ENCODE measurements at places on chromosomes 6 and 20.

GRCh38 chr6:29925727-29926412 is 16.5 kb upstream of the HLA-A start:
- no peak for DNase-seq

DNA sequence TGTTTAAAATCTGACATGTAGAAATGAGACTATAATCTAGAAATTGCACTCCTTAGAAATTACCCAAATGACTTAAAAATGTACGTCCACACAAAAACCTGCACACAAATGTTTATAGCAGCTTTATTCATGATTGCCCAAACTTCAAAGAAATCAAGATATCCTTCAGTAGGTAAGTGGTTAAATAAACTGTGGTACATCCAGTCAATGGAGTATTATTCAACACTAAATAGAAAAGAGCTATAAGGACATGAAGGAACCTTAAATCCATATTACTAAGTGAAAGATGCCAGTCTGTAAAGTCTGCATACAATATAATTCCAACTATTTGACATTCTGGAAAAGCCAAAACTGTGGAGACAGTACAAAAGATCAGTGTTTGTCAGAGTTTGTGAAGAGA is 513.4 kb downstream of the PKHD1 start:
- DNase-seq = no peak

DNA sequence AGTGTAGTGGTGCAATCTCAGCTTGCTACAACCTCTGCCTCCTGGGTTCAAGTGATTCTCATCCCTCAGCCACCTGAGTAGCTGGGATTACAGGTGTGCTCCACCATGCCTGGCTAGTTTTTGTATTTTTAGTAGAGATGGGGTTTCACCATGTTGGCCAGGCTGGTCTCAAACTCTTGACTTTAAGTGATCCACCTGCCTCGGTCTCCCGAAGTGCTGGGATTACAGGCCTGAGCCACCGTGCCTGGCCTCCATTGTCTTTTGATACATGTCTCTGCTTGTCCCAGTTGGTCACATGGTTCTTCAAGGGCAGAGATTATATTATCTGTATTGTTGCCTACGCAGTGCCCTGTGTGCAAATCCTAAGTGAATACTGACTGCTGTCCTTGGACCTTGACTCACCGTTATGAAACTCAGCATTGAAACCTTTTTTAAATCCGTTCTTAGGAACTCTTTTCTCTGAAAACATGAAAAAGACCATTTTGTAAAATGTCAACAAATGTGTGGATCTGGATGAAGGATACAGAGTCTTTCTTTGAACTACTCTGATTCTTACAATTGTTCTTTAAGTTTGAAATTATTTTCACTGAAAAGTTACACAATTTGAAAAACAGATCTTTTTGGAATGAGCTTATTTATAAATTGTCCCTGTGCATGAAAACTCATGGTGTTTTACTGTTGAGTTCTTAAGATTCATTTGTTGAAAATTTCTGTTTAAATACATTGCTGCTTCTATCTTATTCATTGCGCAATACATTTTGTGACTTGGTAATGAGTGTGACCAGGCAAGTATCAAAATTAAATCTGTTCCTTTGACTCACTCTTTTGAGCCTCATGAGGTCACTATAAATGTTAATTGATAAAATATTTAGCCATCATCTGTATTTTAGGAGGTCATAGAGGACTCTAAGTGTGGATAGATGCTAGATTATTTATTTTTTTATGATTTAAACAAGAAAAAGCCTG is 293.5 kb downstream of the UTRN start:
- DNase-seq = no peak

DNA sequence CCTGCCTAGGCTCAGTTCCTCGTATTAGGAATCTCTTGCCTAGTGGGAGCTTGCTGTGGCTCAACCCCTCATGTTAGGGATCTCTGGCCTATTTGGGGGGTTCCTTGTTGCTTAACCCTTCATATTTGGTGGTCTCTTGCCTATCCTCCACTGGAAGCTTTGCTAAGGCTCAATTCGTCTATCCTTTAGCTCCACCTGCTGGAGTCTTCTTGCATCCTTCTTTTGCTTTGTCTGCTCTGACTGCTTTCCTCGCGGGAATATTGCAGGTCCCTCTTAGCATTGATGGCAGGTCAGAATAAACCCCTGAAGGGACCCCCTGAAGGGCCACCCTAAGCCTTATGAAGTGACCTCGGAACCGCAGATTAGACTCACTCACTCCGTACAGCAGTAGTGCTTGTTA is 203.0 kb upstream of the TBX18 start:
- DNase-seq = no peak

DNA sequence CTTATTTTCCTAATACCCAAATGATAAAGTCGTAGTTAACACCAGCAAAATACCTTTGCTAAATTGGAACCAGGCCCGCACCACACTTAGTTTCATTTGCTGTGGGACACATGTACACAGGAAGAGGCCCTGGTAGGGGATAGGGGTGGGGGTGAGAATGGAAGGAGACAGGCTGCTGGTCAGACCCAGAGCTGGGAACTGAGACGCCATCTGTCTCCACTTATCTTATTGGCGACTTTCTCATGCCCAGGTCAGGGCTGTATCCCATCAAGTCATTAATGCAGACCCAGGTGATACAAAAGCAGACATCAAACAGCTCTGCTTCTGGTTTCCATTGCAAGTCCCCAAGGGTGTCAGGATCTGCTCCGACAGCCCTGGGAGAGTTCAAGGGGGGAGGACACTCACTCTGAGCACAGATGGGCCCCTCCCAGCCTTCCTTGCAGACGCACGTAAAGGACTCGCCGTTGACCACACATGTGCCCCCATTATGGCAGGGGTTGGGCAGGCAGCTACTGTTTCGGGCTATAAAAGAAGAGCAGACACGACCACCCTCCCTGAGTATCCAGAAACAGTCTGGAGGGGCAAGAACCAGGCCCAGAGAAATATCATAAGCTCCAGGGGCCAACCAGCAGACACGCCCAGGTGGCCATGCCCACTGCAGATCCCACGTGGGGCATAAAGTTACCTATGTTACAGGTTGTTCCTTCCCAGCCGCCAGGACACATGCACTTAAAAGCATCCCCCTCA is 29.2 kb downstream of the JAG1 start:
- no peak for DNase-seq

DNA sequence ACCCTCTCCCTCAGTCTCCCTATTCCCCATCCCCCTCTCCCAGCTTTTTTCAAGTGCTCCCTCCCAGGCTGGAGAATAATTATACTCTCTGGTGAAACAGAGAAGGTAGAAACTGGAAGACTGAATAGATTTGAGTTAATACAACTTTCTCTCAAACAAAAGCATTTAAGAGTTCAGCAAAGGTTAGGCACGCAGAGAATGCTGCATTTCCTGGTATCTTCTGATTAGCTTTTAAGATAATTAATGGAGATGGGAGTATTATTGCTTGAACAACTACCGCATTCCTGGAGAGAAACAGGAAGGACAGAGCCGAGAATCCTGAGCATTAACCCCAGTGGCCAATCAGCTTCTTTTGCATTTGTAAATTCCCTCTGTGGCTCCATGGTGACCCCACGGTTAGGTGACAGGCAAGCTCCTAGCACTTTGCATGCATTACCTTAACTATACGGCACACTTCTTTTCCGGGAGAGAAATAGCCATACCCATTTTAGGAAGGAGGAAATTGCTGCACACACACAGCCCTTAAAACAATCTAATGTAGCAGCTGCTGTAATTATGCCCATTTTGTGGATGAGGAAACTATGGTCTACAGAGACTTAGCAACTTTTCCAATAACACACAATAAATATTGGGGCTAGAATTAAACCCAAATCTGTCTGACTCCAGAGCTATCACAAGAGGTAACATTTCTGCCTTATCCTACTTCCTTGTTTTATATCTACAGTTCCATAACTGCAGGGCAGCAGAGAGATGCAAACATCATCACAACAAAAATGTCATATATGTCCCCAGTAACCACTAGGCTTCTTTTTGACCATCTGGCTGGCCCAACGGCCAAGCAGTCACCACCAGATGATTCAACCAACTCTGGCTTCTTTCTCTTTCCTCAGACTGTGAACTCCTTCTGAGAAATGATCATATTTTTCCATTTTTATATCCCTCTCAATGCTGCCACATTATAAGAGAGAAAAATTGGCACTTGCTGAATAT is 169.9 kb downstream of the CD24 start:
- no peak for DNase-seq

- no peak for DNase-seq
These were observed 131.8 kb downstream of the SLC23A2 start for GRCh38 chr20:4869290-4870193.

- DNase-seq = no peak
These were observed 39.7 kb downstream of the BCL2L1 start for GRCh38 chr20:31682927-31683326.

- no peak for DNase-seq
These were observed 92.3 kb upstream of the BEND6 start for GRCh38 chr6:56862415-56863175.

- no peak for DNase-seq
These were observed 495.4 kb upstream of the SOX4 start for GRCh38 chr6:21098134-21098533.

GRCh38 chr6:109687271-109687761 is 3.7 kb downstream of the AK9 start:
- DNase-seq = no peak

- DNase-seq = no peak
These were observed 369.4 kb upstream of the HS3ST5 start for GRCh38 chr6:114712129-114712662.

DNA sequence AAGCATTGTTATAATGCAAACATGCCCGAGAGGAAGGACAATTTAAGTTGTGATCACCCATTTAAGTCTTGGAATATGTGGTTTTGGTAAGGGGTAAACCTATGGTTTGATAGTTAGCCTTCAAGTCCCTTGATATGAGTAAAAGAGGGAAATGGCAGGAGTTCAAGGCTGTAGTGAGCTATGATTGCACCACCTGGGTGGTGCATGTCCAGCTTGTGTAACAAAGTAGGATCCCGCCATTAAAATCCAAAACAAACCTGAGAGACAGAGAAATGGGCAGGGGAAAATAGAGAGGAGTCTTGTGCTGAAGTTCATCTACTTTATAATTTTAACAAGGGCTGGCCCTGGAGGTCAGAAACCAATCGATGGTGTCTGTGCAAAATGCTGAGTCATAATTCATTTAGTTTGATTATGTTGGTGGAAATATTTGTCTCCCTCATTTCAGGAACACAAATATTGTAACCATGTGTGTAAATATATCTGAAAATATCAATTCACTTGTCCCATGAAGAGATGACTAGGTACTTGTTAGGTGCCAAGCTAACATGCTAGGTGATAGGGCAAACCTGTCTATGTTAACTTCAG is 23.2 kb upstream of the ARMH2 start:
- no peak for DNase-seq

- peak; percentile 49 for DNase-seq
These were observed 46.6 kb upstream of the EDN3 start for GRCh38 chr20:59253779-59254319.
